ENCODE measurements at places on chromosomes 11 and 22.

- no peak for DNase-seq
These were observed 18.8 kb upstream of the ARHGAP8 start for GRCh38 chr22:44733426-44734106.

DNA sequence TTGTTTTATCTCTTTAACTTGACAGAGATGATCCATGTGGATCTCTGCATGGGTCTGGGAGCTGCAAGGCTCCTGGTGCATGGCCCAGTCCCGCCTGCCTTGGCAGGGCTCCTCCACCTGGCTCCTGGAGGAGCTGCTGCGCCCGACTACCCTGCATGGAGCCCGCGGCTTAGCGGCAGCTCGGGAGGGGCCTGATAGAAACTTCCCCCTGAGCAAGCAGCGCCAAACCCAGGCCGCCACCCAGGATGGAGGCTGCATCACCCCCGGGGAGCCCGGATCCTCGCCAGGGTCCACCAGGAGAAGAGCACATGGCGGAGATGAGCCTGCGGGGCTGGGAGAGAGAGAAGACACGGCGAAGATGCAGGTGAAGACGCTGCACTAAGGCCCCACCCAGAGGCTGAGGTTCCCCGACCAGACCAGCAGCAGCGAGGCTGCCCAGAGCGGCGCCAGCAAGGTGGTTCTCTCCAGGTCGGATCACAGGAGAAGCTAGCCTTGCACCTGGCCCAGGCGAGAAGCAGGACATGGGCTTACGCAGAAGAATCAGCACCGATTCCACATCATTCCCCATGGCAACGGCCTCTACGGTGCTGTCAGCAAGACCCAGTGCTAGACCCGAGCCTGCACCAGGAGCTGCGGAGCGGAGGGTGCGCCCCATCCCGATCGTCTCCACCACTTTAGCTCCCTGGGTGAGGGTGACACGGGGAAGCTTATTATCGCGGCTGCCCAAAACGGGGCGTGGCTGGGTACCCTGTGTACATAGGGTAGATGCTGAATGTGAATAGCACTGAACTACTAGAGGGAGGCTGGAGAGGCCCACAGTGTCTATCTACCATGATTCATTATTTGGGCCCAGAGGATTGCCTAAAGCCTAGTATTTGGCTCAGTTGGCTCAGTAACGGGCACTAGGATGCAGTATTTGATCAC lies 41.3 kb upstream of the VPREB1 start:
- no peak for DNase-seq

DNA sequence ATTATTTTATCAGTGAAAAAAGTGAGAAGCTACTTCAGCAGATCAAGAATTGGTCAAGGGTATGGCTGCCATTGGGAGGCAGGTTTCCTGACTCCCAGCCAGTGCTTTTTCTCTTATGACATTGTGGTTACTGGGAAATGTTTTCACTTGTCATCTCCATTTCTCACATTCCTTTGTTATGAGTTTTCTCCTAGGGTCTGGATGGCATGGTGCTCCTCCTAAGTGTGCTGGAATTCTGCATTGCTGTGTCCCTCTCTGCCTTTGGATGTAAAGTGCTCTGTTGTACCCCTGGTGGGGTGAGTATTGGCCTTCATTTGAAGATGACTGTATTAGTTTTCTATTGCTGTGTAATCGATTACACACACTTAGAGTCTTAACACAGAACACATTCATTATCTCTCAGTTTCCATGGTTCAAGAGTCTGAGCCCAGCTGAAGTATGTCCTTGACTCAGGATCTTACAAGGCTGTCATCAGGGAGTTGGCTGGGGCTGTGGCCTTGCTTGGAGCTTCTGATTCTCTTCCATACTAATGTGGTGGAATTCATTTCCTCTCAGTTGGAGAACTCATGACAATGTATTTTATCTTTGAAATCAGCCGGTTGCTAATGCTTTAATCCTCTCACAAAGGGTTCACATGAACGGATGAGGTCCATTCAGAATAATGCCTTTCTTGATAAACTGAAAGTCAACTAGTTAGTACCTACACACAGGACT lies 21.0 kb upstream of the MS4A6E start:
- no peak for DNase-seq

DNA sequence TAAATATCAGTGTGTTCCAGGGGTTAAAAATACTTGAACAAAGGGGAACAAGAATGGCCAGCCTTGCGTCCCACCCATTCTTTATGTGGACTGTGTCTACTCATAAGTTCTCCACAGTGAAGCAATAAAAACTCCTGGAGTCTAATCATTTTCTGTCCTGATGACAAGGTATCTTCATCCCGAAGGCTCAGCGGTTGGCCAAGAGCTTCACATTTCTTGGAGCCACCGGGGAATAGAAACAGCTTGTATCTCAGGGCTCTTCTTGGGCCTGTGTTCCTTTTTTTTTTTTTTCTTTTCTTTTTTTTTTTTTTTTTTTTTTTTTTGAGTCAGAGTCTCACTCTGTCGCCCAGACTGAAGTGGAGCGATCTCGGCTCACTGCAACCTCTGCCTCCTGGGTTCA lies 36.8 kb upstream of the ADORA2A start:
- no peak for DNase-seq

DNA sequence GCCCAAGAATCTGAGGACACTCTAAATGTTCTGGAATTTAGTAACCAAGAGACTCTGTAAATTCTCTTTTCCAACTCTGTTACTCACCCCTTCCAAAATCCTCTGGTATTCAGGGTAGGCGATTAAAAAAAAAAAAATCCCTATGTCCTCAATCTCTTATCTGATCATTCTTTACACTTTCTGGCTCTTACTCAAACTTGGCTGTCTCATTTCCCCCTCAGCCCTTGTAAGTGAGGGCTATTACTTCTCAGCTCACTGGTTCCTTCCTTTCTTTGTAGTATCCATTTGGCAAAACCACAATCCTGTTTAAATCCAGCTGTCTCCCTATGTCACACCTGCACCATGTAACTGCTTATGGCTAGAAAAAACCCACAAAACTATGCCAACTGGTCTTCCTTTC lies 12.7 kb upstream of the MSANTD2 start:
- no peak for DNase-seq

GRCh38 chr11:1628506-1629325 lies 859 bp upstream of the KRTAP5-5 start:
- no peak for DNase-seq

Measured in AG04450 (cell line).